AG08395 (cell line): ENCODE measurements at places on chromosomes 16 and 17.

- no peak for DNase-seq
Measured at GRCh38 chr17:51185763-51186332, 19.6 kb downstream of the NME2 start.

- no peak for DNase-seq
Measured at GRCh38 chr16:13594823-13595222, 325.1 kb upstream of the ERCC4 start.

GRCh38 chr17:4497101-4497824 is 1.4 kb upstream of the SPNS2 start:
- peak; percentile 21 for DNase-seq

- DNase-seq, result no peak
Measured at GRCh38 chr16:89269805-89270665, 52.5 kb downstream of the ZNF778 start.

- DNase-seq, result peak; percentile 12
Measured at GRCh38 chr16:12262454-12263180, 286.1 kb downstream of the SNX29 start.

- no peak for DNase-seq
Measured at GRCh38 chr16:5019775-5020174, 14.0 kb downstream of the NAGPA start.

- no peak for DNase-seq
Measured at GRCh38 chr16:427250-427649, 1.8 kb downstream of the RAB11FIP3 start.

DNA sequence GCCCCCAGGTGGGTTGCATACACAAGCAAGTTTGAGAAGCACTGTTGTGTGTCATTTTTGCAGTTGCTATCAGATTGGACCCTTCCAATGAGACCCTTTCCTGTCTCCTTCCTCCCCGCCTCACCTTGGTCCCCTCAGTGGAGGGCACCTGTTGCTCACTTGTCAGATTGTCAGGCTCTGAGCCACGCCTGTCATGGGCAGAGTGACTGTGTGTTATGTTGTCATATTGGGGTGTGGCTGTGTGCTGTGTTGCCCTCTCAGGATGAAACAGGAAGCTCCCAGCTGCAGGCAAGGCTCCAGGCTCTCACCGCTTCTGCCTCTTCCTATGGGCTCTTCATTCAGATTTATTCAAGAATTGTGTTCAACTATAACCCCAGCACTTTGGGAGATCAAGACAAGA is 302.9 kb downstream of the CPPED1 start:
- DNase-seq, result no peak

DNA sequence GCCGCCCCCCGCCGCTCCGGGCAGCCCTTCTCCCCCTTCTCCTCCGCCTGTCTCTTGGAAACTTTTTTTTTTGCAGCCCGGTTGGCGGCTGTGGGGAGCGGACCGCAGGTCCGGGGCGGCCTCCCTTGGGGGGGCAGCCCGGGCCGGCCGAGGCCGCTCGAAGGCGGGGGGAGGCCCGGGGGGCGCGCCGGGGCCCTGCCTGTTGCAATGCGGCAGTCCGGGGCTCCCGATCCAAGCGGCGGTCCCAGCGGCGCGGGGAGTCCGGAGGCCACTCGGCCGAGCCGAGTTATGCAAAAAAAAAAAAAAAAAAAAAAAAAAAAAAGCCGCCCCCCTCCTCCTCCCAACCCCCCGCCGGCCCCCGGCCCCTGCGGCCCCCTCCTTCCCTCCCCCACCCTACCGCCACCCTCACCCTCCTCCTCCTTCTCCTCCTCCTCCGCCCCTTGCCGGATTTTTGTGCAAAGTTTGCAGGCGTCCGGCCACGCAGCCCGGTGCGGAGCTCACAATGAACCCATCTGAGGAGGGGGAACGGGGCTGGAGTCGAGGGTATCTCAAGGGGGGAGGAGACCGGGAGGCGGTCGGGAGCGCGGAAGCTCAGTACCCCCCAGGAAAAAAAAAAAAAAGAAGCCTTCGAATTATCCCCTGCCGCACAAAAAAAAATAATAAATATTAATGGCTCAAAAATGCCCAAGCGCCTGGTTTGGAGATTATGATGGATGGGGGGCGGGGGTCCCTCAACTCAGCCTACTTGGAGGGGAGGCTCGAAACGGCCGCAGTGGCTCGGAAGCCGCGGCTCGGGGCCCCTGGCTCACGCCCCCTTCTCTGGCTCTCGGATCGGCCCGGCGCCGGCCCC is at the start of gene ZNF423:
ZNF423 (minus strand) TSS at position 291 of the 850 bp plus-strand sequence. CDS start 338 bp downstream, outside the sequence.
- DNase-seq, result no peak

DNA sequence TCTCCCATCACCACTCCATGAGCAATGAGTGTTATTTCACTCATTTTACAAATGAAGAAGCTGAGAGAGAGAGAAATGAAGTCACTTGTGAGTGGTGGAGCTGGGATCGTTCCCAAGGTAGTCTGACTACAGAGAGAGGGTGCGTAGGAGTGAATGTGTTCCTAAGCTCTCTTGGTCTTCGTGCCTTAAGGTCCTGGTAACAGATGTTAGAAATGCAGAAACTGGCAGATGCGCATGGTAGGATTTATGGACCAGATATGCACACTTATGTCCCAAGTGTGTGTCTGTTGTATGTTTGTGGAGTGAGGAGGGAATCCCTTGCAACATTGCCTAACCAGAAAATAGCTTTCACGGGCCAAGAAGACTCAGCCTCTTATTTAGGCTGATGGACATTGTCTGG is 93.2 kb upstream of the ZNF469 start:
- DNase-seq, result peak; percentile 49

DNA sequence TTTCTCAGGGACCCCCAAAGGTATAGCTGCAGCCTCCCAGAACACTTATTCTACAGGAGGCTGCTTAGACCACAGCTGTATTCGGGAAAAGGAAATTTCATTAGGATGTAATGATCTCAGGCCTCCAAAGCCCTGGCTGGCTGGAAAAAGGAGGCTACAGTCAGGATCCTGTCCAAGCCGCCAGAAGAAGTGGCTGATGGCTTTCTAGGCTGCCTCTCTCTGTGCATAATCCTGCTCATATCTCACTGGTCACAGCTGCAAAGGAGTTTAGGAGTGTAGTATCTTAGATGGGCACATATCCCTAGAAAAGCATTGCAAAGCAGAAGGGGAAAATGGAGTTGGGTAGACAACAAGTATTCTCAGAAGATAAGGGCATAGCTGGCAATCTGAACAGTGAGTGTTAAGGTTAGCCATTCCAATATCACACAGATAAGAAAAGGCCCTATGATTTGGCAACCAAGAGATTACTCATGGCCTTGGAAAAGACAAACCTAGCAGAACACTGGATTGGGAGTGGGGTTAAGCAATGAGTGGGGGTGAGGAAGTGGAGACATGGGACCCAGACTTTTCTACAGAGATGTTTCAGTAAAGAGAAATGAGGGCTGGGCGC is 26.0 kb upstream of the PRKCA start:
- DNase-seq, result no peak

DNA sequence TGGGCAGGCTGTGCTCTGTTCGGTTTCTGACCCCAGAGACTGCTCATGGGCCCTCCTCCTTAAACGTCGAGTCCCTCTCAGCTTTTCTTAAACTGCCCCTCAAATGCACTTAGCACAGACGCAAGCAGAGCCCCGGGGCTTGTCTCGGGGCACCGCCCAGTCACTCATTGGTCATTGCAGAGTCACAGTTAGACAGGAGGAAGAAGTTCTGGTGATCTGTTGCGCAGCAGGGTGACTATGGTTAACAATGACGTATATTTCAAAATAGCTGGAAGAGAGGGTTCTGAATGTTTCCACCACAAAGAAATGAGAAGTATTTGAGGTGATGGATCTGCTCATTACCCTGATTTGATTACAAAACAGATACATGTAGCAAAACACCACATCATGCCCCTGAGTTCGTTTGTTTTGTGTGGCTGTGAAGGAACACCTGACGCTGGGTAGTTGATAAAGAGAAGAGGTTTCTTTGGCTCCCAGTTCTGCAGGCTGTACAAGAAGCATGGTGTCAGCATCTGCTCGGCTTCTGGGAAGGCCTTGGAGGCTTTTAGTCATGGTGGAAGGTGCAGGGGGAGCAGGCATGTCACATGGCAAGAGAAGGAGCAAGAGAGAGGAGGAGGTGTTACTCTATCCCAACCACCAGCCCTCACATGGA is 387.4 kb downstream of the CPPED1 start:
- DNase-seq, result no peak
